ENCODE measurements at places on chromosomes 1 and 21. TPM values are rescaled to one million over a fixed set of nuclear protein-coding genes. Genes with fewer than 3 reads are reported as not detected.

DNA sequence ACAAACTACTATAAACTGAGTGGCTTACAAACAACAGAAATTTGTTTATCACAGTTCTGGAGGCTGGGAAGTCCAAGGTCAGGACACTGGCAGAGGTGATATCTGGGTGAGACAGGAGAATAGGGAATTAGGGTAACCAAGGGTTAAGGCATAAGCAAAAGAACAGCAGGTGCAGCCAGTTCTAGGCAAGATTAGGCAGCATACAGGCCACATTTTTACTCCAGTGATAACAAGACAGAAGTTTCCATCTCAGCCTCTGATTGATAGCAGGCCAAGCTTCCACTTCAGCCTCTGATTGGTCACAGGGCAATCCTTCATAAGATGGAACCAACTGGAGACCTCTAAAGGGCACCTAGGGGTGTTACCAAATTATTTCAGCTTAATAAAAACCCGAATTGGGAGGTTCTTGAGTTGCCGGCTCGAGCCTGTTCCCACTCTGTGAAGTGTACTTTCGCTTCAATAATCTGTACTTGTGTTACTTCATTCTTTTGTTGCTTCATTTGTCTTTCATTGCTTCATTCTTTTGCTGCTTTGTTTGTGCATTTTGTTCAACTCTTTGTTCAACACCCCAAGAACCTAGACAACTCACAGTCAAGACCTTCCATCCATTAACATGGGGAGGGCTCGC, 185.6 kb downstream of the TOMM20 start:
- H3K27ac ChIP-seq, result no peak overlapping the region
- no peaks in the 10 kb centered on the region for H3K4me1 ChIP-seq
- H3K36me3 ChIP-seq, result no peaks in the 10 kb centered on the region
- DNase-seq, result no peak
- H3K4me3 ChIP-seq, result no peak overlapping the region

The CR1L gene
- not detected for total RNA-seq

DNA sequence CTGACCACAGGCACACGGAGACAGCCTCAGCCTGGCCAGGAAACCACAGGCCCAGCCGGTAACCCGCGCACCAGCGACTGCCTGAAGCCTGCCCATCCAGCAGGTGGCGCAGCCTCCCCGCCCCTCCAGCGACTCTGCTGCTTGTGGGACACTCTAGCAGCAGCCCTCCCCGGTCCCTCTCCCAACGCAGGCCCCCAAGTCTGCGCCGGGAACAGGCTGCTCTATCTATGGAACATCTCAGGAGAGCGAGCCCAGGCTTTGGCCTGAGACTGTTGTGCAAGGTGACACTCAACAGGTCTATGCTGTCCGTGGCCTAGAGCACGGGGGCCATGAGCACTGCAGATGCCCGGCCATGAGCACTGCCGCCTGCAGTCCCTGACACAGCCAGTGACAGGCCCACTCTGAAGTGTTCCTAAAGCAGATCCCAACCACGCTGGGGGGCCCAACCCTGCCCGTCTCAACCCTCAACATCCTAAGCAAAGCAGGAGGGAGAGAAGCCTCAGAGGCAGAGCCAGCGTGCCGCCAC, 28.4 kb downstream of the WDR4 start:
- H3K27ac ChIP-seq, result no peak overlapping the region
- H3K4me1 ChIP-seq, result no peaks in the 10 kb centered on the region
- H3K36me3 ChIP-seq, result peaks cover 90% of the 10 kb centered on the region
- DNase-seq, result no peak
- H3K27me3 ChIP-seq, result no peaks in the 10 kb centered on the region

The ANGPTL3 gene
- not detected for total RNA-seq

GRCh38 chr1:25909040-25909439, 2.8 kb upstream of the STMN1 start:
- no peaks in the 10 kb centered on the region for H3K36me3 ChIP-seq
- peaks cover 30% of the 10 kb centered on the region for H3K4me1 ChIP-seq
- no peaks in the 10 kb centered on the region for H3K27me3 ChIP-seq

DNA sequence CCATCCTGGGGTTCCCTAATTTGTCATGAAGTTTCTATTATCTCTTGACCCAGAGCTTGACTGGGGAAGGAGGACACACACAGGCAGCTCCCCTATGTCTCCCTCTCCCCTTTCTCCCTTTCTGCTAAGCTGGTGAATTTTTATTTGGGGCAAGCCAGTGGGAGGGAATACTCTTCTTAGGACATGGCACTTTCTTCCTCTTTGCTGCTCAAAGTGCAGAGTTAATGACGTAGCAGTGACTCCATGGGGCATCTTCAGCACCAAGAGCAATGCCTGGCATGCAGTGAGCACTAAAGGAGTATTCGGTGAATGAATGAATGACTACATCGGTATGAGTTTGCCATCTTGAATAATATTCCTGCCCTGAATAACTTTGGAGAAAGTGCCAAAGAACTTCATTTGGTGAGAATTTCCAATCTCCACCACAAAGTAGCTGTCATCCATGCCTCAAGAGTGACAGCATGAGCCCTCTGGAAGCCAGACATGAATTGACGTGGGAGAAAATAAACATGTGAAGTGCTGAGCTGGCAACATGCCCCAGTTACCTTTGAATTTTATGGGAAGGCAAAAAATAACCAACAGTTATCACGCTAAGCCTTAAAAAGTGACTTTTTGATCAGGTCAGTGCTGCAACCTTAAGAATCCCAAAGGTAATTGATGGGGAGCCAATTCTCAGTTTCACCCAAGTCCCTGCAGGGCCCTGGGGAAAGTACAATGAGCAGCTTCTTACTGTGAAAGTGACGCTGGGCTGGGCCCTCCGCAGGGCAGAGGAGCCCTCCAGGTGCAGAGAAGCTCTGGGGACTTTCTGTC, 22.1 kb upstream of the ATF3 start:
- H3K4me3 ChIP-seq, result no peak overlapping the region
- peaks cover 28% of the 10 kb centered on the region for H3K27me3 ChIP-seq
- no peak overlapping the region for H3K27ac ChIP-seq
- DNase-seq, result peak; percentile 19
- no peaks in the 10 kb centered on the region for H3K36me3 ChIP-seq

DNA sequence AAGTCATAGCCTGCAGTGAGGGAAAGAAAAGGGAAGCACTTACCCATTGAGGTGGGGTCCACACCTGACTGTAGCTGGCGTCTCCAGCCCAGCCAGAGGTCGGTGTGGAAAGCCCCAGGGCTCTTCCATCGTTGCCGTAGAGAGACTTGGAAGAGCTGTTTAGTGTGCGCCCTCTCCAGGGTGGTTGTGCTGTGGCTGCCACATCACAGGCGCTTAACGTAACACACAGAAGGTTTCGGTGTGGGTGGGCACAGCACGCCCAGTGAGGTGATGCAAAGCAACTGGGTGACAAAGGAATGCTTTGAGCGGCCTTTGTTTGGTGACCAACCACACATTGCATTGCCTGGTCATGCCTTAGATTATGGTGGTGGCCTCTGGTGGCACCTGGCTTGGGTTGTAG, 36.8 kb upstream of the KIF1B start:
- no peaks in the 10 kb centered on the region for H3K27me3 ChIP-seq
- H3K27ac ChIP-seq, result no peak overlapping the region
- no peak for DNase-seq
- H3K36me3 ChIP-seq, result peaks cover 51% of the 10 kb centered on the region
- H3K4me1 ChIP-seq, result no peaks in the 10 kb centered on the region

GRCh38 chr1:185241127-185241526, 75.9 kb downstream of the IVNS1ABP start:
- no peak overlapping the region for H3K27ac ChIP-seq
- no peak overlapping the region for H3K4me3 ChIP-seq
- DNase-seq, result no peak
- H3K4me1 ChIP-seq, result no peaks in the 10 kb centered on the region
- no peaks in the 10 kb centered on the region for H3K27me3 ChIP-seq
- no peaks in the 10 kb centered on the region for H3K36me3 ChIP-seq

The CD53 gene
- total RNA-seq, result 18.7 TPM
